ENCODE measurements at places on chromosomes 12 and 14. TPM values are rescaled to one million over a fixed set of nuclear protein-coding genes. Genes with fewer than 3 reads are reported as not detected.

The KRT76 gene
- not detected for total RNA-seq

The CLEC9A gene
- not detected for total RNA-seq

The GYS2 gene
- not detected for total RNA-seq

The RASSF9 gene
- total RNA-seq, result 13.5 TPM

The HCAR1 gene
- 8.8 TPM for total RNA-seq

The PRPH gene
- not detected for total RNA-seq

The KRT80 gene
- 1.8 TPM for total RNA-seq

The VRTN gene
- total RNA-seq, result not detected

The SELPLG gene
- 0.48 TPM for total RNA-seq

The CCDC91 gene
- total RNA-seq, result 20.8 TPM

The TSPAN9 gene
- total RNA-seq, result 29.2 TPM

The KRT6C gene
- 8.7 TPM for total RNA-seq
